ENCODE measurements at places on chromosomes 2 and 18. TPM values are rescaled to one million over a fixed set of nuclear protein-coding genes. Genes with fewer than 3 reads are reported as not detected.
A peak's percentile ranks its signal among the peaks of the same experiment; 100 is the strongest.

GRCh38 chr18:57759650-57760049 is 43.5 kb downstream of the ATP8B1 start:
- DNase-seq, result peak; percentile 63

DNA sequence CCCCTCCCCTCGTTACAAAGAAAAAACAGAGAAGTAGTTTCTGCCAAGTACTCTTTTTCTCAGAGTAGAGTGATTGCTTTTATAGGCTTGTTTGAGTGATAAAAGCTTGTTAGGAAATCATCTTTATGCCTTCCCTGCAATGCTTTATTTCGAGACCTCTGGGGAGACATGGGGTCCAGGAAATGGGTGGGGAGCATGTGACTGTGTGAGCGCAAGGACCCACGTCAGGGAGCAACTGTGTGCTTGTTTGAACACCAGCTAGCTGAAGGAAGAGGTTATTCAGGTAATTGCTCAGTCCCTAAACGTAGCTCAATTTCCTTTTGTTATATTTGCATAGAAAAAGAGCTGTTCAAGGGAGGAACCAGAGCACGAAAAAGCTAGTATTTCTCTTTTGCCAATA is 187.3 kb downstream of the FAM210A start:
- no peak for DNase-seq

DNA sequence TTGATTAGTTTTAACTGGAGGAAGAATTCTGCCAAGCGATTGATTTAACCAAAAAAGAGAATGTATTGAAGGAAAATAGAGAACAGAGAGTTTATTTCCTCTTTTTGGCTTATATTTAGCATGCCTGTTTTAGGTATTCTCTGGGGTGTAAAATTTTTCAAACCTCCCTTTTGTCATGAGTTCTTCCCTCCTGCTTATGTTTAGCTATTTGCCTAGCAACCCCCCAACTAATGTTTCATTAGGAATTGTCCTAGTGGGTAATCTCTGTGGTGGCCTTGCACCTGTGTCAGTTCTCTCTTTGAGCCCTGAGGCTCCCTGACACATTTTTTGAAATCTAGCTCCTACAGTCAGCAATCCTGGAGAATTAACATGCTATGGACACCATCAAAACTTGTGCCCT is 12.5 kb upstream of the REG1B start:
- no peak for DNase-seq

GRCh38 chr2:47656715-47657600 is 126.0 kb upstream of the MSH6 start:
- peak; percentile 22 for DNase-seq

NEURL3 gene
- total RNA-seq, result 1.2 TPM

CXCR1 gene
- total RNA-seq, result not detected

ERBB4 gene
- 0.06 TPM for total RNA-seq

All from Daoy (cell line).